Thoracic aorta (tissue), 2 donors: ENCODE measurements at places on chromosomes 13 and 19.

DNA sequence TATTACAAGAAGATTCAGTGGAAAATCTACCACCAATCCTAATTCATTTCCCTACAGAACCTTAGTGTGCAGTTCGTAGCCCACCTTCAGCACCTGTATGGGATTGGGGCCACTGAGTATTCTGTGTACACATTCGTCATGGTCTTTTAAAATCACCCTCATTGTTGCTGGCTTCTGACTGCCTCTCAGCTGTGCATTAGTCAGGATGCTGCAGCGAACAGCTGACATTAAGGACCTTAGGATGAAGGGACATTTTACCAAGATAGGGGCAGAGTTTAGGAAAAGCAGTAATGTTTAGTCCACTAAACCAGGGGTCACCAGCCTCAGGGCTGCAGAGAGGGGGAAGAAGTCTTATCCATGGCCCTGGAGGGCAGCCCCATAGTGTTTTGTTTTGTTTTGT lies 176.5 kb downstream of the COL4A1 start:
- DNase-seq, result no peak

DNA sequence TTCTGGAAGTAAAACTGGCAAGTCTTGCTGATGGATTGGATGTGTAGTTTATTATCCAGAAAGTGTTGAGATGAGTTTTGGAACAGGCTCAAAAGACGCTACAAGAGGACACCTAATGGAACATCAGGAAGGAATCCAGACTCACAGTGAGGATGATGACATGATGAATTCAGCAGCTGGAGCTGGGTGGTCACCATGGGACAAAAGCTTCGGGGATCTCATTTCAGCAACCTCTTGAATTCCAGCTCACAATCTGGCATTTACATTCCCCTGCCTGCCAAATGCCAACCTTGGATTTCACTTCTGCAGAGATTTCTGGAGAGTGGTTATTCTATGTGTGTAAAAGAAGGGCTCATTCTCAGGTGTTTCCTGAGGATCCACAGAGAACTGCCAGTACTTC lies 288.0 kb upstream of the TMTC4 start:
- DNase-seq, result no peak

DNA sequence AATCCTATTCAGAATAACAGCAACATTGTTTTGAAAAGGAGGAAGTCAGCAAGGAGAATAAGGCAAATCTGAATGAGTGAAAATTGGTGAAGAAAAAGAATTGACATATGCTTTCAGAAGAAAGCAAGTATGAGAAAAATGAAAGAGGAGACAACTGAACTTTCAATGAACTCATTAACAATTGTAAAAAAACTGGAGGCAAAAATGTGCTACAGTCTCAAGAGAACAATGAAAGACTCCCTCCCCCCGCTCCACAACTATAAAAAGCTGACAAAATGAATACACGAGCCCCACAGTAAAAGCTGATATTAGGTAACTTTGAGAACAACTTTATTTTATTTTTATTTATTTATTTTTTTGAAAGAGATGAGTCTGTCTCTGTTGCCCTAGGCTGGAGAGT lies 373.1 kb downstream of the DIAPH3 start:
- no peak for DNase-seq

GRCh38 chr13:36673838-36674326 lies at the start of gene SERTM1:
Gene SERTM1 (plus strand): TSS chr13:36674020. CDS start chr13:36695079, 21,059 bp downstream.
- DNase-seq, result no peak

- DNase-seq, result no peak
Observed at GRCh38 chr19:39829702-39830275, 4.2 kb downstream of the DYRK1B start.

DNA sequence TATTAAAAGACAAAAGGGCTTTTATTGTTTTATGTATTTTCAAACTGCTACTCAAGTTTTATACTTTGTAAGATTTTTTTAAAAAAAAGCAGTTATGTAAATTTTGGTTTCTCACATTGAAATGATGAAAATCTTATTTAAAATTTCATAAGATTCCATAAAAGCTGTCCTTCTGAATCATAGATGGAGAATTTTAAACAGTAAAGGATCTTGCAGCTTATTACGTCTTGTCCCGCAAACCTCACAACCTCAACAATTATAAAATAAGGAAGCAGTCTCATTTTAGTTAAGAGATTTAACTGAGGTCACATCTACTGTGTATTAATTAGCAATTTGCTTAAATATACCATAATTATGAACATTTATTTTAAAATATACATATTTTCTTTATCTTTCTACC lies 581.0 kb upstream of the SPRY2 start:
- DNase-seq, result no peak

GRCh38 chr19:35644987-35645679 lies 3.0 kb upstream of the COX6B1 start:
- peak; percentile 68 for DNase-seq

GRCh38 chr19:728011-728410 lies 19.3 kb downstream of the PALM start:
- no peak for DNase-seq
